ENCODE measurements at places on chromosomes 4 and X.
A peak's percentile ranks its signal among the peaks of the same experiment; 100 is the strongest.

DNA sequence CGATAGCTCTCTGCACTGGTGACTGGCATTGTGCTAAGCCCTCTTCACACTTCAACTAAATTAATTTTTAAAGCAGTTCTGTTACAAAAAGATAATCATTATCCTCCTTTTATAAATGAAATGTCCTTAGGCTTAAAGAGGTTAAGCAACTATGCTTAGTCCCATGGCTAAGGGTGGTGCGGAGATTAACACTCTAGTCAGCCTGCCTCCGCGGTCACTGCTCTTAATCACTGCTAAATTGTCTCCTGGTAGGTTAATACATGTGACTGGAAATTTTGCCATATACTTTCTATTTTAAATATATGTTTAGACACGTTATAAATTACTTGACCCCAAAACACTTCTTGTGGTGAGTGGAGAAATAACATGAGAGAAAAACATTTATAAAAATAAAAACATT lies 473.7 kb downstream of the CENPC start:
- DNase-seq: no peak

DNA sequence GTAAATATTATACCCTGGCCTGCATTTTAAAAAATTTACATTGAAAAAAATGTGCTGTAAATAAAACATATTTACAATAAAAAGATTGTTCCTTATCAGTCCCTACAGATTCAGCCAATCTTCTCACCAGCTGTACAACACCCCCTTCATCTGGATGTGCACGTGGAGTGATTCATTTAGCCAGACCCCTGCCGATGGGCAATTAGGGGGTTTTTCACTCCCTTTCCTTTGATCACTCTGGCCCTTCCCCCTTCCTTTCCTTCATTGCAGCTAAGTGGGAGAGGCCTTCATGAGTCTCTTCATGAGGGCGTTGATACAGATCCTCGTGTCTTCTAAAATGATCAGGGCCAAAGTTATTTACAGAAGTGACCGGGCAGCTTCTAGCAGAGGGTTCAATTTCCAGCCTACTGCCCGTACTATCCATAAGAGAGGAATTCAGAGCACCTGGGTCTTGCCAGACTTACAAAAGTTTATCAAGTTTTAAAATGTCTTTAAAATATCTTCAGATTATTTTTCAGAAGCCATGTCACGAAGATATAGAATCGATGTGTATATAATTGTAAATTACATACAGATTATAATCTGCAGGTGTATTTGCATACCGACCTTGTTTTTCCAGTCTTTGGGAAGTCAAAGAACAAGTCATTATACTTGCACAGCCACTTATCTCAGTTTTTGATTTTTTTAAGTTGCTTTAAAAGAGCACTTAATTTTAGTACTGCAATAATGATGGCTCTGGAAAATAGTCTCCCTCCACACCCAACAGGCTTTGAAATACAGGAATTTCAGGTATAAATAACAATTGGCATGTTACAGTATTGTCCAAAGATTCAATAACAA lies 21.4 kb upstream of the RASL11B start:
- no peak for DNase-seq

GRCh38 chr4:134001057-134001456 lies 200.5 kb downstream of the PABPC4L start:
- no peak for DNase-seq

DNA sequence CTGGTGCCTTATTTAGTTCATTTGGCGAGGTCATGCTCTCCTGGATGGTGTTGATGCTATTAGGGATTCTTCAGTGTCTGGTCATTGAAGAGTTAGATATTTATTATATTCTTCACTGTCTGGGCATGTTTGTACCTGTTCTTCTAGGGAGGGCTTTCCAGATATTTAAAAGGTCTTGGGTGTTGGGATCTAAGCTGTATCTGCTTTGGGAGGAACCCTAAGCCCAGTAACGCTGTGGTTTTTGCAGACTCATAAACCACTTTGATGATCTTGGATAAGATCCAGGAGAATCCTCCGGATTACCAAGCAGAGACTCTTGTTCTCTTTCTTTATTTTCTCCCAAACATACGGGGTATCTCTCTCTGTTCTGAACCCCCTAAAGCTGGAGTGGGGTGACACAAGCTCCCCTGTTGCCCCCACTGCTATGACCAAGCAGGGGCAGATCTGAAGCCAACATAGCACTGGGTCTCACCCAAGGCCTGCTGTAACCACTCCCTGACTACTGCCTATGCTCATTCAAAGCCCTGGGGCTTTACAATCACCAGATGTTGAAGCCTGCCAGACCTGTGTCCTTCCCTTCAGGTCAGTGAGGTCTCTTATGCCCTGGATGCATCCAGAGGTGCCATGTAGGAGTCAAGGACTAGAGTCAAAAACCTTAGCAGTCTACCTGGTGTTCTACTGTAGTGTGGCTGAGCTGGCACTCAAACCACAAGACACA lies 187.6 kb downstream of the GUCY2F start:
- peak; percentile 36 for DNase-seq

- DNase-seq: no peak
Observed at GRCh38 chr4:165767671-165768070, 105.4 kb upstream of the TLL1 start.

GRCh38 chrX:11381464-11381863 lies 88.3 kb downstream of the AMELX start:
- DNase-seq: peak; percentile 61

- DNase-seq: no peak
Observed at GRCh38 chr4:89868999-89869589, 25.6 kb upstream of the MMRN1 start.

GRCh38 chr4:99352602-99353537 lies at the start of gene ADH1C:
ADH1C (minus strand) TSS chr4:99352746; CDS start chr4:99352675, 71 bp downstream.
- no peak for DNase-seq

DNA sequence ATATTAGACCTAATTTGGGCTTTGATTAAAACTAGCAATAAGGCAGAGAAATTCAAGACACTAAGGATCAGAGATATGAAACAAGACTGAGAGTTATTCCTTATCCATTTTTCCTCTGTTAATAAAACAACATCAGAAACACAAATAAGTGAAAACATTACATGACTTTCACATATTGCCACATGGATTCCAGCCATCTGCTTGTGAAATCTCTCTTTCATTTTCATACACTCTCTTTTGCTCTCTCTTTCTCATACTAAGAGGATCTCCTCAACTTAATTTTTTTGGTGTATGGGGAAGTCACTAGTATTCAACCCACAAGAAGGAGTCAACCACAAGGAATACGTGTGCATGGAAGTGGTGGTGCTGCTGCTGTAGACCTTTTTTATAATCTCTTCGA lies 183.0 kb downstream of the LDB2 start:
- DNase-seq: no peak

DNA sequence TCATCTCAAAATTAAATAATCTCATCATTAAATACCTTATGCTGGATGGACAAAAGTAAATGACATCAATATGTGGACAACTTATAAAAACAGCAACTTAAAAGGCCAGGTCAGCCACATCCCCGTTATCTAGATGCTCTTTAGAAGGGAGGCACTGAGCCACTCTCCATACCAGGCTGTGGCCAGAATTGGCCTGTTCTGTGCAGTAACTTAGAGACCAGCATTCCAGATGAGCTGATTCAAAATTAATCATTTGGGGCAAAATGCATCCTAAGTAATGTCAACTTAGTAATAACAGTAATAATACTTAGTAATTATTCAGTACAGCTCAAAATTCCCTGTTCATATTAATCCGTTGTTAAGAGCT lies 373.6 kb downstream of the FBXW7 start:
- no peak for DNase-seq

DNA sequence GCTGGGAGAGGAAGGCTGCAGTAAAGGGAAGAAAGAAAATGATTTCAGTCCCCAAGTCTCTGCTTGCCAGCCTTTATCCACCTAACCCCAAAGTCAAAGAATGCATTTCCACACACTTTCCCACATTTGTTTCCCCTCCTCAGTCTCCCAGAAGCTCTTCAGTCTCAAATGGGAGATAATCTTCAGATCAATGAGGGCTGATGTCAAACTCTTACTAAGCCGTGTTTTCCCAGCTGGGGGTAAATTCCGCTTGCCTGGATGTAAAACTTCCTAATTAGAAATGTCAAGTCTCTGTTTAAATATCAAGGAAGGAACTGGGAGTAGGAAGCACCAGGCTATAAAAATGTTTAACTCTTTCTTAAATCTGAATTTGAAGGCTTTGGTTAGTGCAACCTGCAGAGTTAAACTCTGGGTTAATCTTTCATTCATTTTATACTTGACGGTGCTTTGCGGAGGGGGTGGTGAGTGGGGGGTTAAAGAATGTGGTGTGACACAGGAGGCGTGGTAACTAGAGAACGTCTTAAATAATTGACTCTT lies 601.4 kb upstream of the ACTRT1 start:
- peak; percentile 0 for DNase-seq

DNA sequence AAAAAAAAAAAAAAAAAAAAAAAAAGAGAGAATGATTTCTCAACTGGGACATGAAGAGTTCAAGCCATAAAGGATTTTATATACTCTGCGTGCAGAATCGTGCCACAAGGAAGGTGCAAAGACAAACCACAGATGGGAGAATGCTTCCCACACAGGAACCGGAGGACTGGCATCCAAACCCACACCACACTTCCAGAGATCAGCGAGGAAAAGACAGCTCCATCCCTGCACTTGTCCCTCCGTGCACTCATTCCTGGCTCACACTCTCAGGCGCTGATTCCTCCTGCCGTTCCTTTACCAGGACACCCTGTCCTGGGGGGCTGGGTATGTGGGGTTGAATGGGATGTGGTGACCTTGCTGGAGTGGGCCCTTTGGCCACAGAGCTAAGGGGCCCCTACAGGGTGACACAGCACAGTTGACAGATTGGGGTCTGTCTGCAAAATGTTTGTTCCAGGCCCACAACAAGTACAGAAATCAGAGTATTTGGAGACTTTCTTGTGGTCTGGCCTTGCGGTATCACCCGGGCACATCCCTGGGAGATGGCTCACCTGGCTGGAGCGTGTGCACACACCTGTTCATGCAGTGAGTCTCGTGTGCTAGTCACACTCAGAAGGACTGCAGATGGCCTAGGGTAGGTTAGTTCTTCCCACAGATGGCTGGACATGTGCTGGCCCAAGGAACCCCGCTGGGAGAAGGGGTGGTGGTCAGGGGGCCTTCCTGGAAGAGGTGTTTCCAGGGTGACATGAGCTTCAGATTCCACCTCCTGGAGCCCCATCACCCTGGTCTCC lies 55.4 kb upstream of the GPR78 start:
- no peak for DNase-seq

- DNase-seq: no peak
Observed at GRCh38 chr4:114310296-114310925, 288.2 kb upstream of the UGT8 start.

- peak; percentile 8 for DNase-seq
Observed at GRCh38 chrX:67545893-67546495, 2.2 kb downstream of the AR start.

GRCh38 chr4:22901631-22902030 lies 208.9 kb downstream of the GBA3 start:
- peak; percentile 67 for DNase-seq

- DNase-seq: no peak
Observed at GRCh38 chr4:23001478-23001877, 308.7 kb downstream of the GBA3 start.

DNA sequence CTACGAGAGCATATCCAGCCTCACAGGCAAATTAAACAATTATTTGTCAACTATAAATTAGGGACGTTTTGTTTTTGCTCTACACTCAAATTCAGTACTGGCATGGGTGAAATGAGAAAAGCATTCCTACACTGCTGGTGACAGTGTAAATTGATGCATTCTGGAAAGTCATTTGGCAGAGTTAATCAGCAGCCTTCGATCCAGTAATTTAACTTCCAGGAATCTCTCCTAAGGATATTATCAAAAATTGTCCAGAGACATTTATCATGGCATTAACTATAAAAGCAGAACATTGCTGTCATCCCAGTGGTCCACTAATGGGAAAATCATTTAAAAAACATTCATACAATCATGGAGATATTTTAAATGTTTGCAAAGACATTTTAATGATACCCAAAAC lies 67.5 kb upstream of the MMAA start:
- DNase-seq: no peak

GRCh38 chrX:3669841-3670475 lies 43.5 kb downstream of the PRKX start:
- DNase-seq: no peak

DNA sequence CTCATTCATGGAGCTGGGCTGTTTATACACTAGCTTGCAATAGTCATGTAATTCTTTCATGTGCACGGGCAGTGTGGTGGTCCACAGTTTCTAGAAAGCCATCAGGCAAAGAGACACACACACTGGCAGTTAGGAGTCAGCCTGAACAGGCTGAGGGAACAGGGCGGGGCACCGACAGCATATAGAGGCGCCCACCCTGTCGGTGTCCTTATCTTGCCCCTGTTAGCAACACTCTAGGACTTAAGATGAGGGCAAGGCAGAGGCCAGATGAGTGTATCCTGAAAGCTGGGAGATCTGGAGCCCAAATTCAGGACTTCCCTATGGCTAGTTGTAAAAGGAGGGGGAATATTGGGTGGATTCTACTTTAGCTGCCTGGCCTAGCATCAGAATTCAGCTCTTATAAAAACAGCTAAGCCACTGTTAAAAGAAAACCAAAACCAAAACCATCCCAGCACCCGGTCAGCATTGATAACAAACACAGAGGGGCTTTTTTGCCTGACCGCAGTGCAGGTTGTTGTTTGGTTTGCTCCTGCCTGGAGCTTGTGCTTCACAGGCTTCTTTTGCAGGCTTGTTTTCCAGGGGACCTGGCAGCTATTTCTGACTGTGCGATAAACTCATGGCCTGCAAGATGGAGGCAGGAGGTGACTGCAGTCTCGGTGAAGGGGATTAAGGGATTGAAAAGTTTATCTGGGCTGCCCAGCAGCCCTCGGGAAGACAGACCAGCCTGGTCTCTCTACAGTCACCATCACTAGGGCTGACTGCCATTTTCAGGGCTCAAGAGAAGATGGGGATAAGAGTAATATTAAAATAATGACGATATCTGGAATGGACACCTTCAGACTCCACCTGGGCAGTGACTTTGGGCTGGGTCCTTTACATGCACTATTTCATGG lies 638.9 kb downstream of the MID1IP1 start:
- DNase-seq: no peak

GRCh38 chrX:110287605-110288004 lies 30.3 kb downstream of the AMMECR1 start:
- DNase-seq: no peak

- peak; percentile 78 for DNase-seq
Observed at GRCh38 chr4:81165861-81166430, 49.1 kb downstream of the PRKG2 start.

GRCh38 chr4:180598281-180598680 lies 1644.9 kb upstream of the TENM3 start:
- DNase-seq: peak; percentile 2

- peak; percentile 42 for DNase-seq
Observed at GRCh38 chr4:127479031-127479622, 153.6 kb upstream of the INTU start.

GRCh38 chrX:43753637-43754036 lies 97.5 kb downstream of the MAOA start:
- DNase-seq: no peak

DNA sequence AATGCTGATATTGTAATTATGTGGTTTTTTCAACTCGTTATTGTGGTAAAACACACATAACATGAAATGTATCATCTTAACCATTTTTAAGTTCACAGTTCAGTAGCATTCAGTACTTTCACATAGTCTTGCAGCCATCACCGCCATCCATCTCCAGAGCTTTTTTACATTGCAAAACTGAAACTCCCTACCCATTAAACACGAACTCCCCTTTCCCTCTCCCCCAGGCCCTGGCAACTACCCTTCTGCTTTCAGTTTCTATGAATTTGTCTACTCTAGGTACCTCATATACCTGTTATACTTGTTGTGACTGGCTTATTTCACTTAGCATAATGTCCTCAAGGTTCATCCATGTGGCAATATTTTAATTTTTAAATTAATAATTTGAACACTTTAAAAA lies 380.6 kb downstream of the MAPK10 start:
- DNase-seq: no peak

- no peak for DNase-seq
Observed at GRCh38 chr4:175435381-175435783, 376.7 kb downstream of the GPM6A start.

Data from fibroblast of skin of right biceps (primary cell).